ENCODE measurements at places on chromosomes 4 and X. TPM values are rescaled to one million over a fixed set of nuclear protein-coding genes. Genes with fewer than 3 reads are reported as not detected.
A peak's percentile ranks its signal among the peaks of the same experiment; 100 is the strongest.

GRCh38 chrX:44913656-44914531 is 40.9 kb downstream of the KDM6A start:
- DNase-seq = no peak
- no peak overlapping the region for H3K4me3 ChIP-seq
- no peaks in the 10 kb centered on the region for H3K36me3 ChIP-seq
- peaks cover 14% of the 10 kb centered on the region for H3K4me1 ChIP-seq
- no peaks in the 10 kb centered on the region for H3K27me3 ChIP-seq
- no peak overlapping the region for H3K27ac ChIP-seq

DNA sequence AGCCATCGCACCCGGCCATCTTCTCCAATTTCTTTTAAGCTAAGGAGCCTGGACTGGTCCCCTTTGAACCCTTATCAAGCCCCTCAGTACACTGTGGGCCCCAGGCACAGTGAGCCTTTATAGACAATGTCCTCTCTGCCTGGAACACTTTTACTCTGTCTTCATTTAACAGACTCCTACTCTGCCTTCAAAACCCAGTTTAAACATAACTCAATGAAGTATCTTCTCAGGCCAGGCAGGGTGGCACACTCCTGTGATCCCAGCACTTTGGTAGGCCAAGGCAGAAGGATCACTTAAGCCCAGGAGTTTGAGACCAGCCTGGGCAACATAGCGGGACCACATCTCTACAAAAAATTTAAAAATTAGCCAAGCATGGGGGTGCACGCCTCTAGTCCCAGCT is 27.5 kb upstream of the SMS start:
- no peak overlapping the region for H3K27ac ChIP-seq
- no peak overlapping the region for H3K4me3 ChIP-seq
- no peak for DNase-seq
- no peaks in the 10 kb centered on the region for H3K27me3 ChIP-seq
- no peaks in the 10 kb centered on the region for H3K4me1 ChIP-seq
- no peaks in the 10 kb centered on the region for H3K36me3 ChIP-seq

ADH1C gene
- not detected for total RNA-seq

- H3K36me3 ChIP-seq = no peaks in the 10 kb centered on the region
- H3K4me1 ChIP-seq = peaks cover 15% of the 10 kb centered on the region
- no peaks in the 10 kb centered on the region for H3K27me3 ChIP-seq
- no peak overlapping the region for H3K4me3 ChIP-seq
These were observed 2.4 kb upstream of the FAM53A start for GRCh38 chr4:1686440-1687036.

DNA sequence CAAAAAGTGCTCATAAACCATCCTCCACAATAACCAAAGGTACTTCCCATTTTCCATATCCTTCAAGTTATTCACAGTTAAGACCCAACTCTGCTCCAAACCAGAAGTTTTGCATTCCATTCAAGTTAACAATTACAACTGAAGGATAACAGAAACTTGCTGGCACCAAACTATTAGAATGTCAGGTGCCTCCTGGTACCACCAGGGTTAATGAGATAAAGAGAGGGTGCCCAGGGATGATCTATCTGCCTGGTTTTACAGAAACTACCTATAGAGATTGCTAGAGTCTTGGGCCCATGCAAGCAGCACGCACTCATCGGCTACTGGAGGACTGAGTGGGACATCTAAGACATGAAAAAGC is 114.6 kb downstream of the RBM47 start:
- H3K27ac ChIP-seq = no peak overlapping the region
- no peaks in the 10 kb centered on the region for H3K4me1 ChIP-seq
- no peaks in the 10 kb centered on the region for H3K36me3 ChIP-seq
- DNase-seq = no peak
- no peaks in the 10 kb centered on the region for H3K27me3 ChIP-seq
- no peak overlapping the region for H3K4me3 ChIP-seq

BCORL1 gene
- 67.4 TPM for total RNA-seq

MAGEA9B gene
- not detected for total RNA-seq

DNA sequence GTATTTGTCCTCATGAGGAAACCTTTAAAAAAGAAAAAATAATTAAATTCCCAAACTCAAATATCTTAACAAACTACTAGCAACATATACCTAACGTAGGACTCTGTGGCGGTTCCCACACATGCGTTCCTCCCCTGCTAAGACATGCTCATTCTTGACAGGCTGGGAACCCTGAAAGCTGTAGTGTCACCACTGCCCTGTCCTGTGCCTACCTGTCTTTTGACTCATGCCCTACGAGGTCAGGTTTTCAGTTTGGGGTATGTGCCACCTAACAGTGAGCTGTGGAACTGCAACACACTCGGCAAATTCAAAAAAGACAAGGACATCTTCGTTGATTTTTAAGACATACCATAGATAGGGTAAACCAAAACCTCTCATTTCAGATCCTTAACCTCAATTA is 17.8 kb downstream of the IDS start:
- H3K36me3 ChIP-seq = peaks cover 9% of the 10 kb centered on the region
- no peak for DNase-seq
- no peak overlapping the region for H3K4me3 ChIP-seq
- H3K27me3 ChIP-seq = no peaks in the 10 kb centered on the region

ADH7 gene
- not detected for total RNA-seq

DNA sequence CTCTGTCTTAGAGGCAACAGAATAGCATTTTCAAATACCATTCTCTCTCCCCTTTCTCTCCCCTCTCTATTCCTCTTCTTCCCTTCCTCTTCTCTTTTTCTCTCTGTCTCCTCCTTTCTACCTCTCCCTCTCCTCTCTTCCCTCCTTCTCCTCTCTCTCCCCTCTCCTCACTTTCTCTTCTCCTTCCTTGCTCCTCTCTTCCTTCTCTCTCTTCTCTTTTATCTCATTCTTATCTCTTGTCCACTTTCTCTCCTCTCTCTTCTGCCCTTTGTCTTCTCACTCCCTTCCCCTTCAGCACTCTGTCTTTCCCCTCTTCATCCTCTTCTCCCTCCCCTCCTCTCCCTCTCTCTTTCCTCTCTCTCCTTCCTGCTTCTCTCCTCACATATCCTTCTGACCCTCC is 2265.8 kb upstream of the TENM3 start:
- DNase-seq = no peak
- no peaks in the 10 kb centered on the region for H3K27me3 ChIP-seq
- H3K27ac ChIP-seq = no peak overlapping the region
- H3K4me1 ChIP-seq = no peaks in the 10 kb centered on the region

PABPC1L2B gene
- not detected for total RNA-seq

- H3K27ac ChIP-seq = no peak overlapping the region
- no peaks in the 10 kb centered on the region for H3K27me3 ChIP-seq
- H3K36me3 ChIP-seq = no peaks in the 10 kb centered on the region
- no peak for DNase-seq
- H3K4me1 ChIP-seq = no peaks in the 10 kb centered on the region
These were observed 21.5 kb downstream of the PKD2 start for GRCh38 chr4:88028946-88029345.

DNA sequence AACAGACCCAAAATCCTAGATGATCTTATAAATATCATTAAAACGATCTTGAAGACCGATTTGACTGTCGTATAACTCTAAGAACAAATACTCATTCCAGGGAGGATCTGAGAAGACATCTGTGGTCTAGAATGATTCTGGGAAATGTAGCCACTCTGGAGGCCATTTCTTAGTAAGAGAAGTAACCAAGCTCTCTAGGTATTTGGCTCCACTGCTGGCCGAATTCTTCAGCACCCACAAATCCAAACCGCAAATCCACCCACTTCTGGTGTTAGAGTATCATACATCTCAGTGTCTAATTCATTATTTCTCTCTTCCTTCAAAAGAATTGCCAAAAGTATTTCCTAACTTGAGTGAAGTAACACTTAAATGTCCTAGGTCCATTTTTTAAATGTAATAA is 23.9 kb downstream of the KLHL5 start:
- no peak overlapping the region for H3K27ac ChIP-seq
- no peak overlapping the region for H3K4me3 ChIP-seq
- no peaks in the 10 kb centered on the region for H3K4me1 ChIP-seq
- H3K27me3 ChIP-seq = no peaks in the 10 kb centered on the region

SERTM2 gene
- total RNA-seq = not detected

DNA sequence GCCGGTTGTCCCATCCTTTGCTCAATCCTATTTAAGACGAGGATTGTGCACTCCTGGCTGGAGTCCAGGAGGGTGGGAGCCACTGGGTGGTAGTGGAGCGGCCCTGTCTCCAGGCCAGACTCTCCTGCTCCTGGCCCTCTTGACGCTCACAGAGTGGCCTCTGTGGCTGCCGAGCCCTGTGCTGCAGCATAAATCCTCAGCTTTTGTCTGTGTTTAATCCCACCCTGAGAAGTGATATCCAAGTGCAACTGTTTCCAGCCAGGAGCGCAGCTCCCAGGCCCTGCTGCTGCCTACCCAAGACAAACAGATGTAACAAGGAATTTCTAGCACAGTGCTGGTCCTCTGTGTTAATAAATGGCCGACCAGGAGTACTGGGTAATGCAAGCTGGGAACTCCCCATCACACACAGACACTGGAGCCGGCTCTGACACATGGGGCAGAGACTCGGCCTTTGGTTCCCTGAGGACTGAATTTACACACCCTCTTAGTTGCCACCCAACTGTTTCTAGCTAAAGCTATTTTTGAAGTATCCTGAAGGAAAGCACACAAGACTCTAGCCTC is 85.3 kb downstream of the GATB start:
- no peaks in the 10 kb centered on the region for H3K27me3 ChIP-seq
- H3K4me3 ChIP-seq = no peak overlapping the region
- no peak overlapping the region for H3K27ac ChIP-seq
- DNase-seq = no peak
- no peaks in the 10 kb centered on the region for H3K36me3 ChIP-seq
- H3K4me1 ChIP-seq = no peaks in the 10 kb centered on the region

DNA sequence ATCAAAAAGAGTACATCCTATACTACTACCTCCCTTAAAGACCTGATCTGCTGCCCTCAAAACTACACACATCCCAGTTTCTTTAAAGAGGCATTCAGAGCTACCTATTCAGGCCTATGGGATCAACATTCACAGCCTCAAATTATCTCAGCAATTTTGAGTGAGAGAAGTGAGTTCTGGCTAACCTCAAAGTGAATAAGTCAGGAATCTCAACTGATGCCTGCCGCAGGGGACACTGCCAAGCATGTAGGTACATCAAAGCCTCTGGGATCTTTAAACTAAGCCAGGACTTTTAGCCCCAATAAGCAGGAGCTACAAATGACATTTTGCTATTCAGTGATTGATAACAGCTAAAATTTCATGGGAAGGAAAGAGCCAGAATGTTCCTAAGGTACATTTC is 11.6 kb downstream of the GRPR start:
- H3K27ac ChIP-seq = no peak overlapping the region
- no peak overlapping the region for H3K4me3 ChIP-seq
- no peaks in the 10 kb centered on the region for H3K27me3 ChIP-seq
- H3K4me1 ChIP-seq = no peaks in the 10 kb centered on the region
- DNase-seq = no peak

DNA sequence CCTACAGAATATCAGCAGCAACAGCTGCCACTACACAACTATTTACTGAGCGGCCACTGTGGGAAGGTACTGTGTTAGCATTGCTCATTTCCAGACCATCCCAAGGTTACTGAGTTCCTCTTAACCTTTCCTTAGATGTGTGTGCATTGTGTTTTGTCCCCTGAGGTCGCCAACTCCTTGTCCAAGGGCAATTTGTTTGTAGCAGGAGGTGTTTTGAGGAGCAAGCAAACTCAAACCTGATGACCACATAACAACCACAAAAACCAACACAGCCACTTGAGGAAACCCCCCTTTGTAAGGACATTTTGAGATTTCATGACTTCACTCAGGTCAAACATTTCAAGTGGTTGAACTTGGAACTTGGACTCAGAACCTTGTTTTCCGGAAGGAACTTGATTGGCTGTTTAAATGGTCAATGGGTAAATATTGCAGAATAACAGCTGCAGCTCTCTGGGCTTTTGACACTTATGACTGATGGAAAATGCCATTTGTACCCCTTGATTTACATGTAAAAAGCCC is 122.3 kb downstream of the MID1IP1 start:
- H3K36me3 ChIP-seq = no peaks in the 10 kb centered on the region
- no peak for DNase-seq
- H3K4me3 ChIP-seq = no peak overlapping the region

GRCh38 chr4:80213117-80213815 is 16.0 kb downstream of the PRDM8 start:
- H3K27me3 ChIP-seq = no peaks in the 10 kb centered on the region
- H3K27ac ChIP-seq = no peak overlapping the region
- DNase-seq = no peak
- no peaks in the 10 kb centered on the region for H3K4me1 ChIP-seq
- no peak overlapping the region for H3K4me3 ChIP-seq
- H3K36me3 ChIP-seq = no peaks in the 10 kb centered on the region

MAGEA12 gene
- total RNA-seq = not detected

DNA sequence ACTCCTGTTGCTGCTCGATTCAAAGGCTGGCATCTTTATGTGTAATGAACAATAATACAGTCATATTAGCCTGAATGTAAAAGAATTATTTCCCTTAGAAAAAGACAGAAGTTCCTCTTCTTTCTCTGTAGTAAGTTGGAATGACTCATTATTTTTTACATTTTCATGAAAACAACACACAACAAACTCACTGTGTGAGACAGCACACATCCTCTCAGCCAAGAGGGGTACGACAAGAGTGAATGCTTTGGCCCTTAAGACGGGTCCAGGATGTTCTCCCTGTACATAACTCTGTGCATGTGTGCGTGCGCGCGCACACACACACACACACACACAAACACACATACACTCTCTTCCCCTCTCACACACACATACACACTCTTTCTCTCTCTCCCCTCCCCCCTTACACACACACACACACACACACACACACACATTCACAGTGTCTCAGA is 72.8 kb downstream of the MANBA start:
- H3K27ac ChIP-seq = no peak overlapping the region
- no peak overlapping the region for H3K4me3 ChIP-seq
- H3K27me3 ChIP-seq = no peaks in the 10 kb centered on the region
- no peaks in the 10 kb centered on the region for H3K36me3 ChIP-seq
- DNase-seq = no peak
- no peaks in the 10 kb centered on the region for H3K4me1 ChIP-seq

DNA sequence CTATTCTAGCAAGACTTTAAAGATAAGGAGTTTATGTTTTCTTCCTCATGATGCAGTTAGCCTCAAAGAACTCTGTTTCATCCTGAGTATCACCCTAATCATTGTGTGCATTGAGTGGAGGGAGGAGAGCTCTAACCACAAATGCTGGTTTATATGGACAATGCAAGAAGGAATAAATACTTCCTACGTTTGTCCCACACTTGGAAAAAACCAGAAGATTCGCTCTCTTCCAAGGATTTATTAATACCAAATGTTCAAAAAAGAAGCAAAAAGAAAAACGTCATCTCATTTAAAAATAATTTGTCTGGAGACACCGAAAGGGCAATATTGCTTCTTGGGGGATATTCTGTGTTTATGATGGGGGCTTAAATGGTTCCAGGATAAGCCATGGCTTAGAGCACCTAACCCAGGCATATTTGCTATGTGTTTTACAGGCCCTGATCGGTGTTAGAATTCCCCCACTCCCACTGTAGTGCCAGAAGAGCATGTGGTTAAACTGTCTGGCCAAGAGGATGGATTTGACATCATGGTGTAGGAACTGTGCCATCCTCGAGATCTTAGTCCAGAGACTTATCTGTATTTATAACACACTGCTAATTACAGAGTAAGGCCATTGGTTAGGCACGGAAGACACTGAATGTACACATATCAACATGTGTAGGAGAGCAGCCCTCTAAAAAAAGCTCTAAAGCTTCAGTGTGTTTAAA is 227.2 kb downstream of the ANK2 start:
- no peak overlapping the region for H3K27ac ChIP-seq
- DNase-seq = no peak
- H3K36me3 ChIP-seq = no peaks in the 10 kb centered on the region
- no peak overlapping the region for H3K4me3 ChIP-seq
- H3K27me3 ChIP-seq = no peaks in the 10 kb centered on the region

ATOH1 gene
- not detected for total RNA-seq

GRCh38 chrX:153667956-153668396 is 5.6 kb downstream of the PNCK start:
- no peaks in the 10 kb centered on the region for H3K27me3 ChIP-seq
- peak overlapping the region; percentile 42 for H3K4me3 ChIP-seq
- no peaks in the 10 kb centered on the region for H3K36me3 ChIP-seq
- peak; percentile 56 for DNase-seq

FGF13 gene
- total RNA-seq = not detected

NEUROG2 gene
- not detected for total RNA-seq

All from Panc1 (cell line).